ENCODE measurements at places on chromosomes 6 and 20.

DNA sequence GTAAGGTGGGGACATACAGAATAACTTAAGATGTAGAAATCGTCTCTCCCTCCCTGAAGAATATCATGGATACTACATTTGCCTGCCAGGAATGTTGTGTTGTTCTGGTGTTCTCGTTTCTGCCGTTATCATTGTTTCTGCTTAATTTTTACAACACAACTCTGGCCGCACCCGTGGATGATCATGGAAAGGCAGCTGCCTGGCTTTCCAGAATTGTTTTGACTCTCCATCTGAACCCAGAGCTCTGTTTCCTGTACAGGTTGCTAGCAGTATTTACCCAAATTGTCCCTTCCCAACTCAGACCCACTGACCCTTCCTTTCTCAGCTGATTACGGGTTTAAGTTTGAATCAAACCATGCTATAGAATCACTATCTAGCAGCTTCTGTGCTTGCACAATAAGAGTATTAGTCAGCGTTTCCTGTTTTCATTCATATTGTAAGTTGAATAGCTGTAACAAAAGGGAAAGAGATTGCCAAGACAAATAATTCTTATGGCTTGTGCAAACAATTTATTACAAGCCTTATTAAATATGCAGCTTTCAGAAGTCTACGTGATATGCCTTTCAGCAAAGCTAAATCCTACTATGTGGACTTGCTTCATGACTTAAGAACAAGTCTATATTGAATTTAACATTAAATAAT lies 139.0 kb downstream of the MTHFD1L start:
- no peak for DNase-seq

DNA sequence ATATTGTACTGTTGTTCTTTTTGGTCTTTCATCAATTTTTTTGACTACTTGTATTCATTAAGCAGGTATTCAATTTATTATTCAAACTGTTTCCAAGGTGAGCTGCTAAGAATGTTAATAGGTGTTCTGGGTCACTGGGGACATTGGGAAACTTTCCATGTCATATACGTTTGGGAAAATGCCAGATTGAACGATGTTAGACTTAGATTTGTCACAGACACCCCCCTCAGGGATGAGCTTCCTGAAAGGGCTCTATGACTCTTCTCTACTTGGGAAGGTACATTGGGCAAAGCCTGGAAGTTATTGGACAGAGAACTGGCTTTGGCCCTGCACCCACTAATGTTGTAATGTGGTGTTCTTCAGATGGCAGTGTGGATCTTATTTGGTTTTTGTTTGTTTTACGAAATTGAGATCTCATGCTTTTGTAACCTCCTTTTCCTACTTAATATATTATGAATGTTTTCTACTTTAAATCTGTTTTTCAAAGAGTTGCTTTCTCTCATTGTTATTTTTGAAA lies 42.1 kb downstream of the PLCB4 start:
- no peak for DNase-seq

DNA sequence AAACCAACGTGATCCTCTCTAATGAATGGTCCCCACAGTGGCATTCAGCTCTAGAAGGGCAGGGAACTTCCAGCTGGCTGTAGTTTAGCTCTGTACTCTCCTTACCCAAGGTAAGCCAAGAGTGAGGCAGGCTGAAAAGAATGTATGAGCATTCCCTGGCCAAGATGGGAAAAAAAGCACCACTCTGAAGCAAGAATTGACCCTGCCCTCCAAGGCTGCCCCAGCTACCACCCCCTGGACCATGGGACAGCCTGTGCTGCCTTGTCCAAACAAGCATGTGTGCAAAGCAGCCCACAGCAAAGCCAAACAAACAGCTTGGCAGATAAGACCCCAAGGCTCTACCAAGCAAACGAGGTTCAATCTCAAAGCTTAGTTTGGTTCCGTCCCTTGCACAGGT lies 73.9 kb downstream of the GFOD1 start:
- no peak for DNase-seq

DNA sequence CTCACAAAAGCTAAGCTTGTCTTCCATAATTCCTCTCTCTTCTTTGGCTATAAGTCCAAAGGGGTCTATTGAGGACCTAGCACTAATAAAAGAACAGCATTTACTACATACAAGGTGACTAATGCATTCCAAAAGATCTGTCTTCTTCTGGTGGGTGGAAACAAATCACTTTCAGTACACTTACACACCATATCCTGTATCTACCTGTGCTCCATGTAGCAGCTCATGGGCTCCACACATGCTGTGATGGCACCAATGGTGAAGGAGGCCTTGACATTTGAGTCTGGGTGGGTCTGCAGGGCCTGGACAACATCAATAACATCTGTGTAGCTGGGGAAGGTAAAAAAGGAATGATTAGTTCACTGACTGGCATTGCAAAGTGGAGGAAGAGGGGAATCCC lies 42.4 kb upstream of the SLC4A11 start:
- no peak for DNase-seq

DNA sequence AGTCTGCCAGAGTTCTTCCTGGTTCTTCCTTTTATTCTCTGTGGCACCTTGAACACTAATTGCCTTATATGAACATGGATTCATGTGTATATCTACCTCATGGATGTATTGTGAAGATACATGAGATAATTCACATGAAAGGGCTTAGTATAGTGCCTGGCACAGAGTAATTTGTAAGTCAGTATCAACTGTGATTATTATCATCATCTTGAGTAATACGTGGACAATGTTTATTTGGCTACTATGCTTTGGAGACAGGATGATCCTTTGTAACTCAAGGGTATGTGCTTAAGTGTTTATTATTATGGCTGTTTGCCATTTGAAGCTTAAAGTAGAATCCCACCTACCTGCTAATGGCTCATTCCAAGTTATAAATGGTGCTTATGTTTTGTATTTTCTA lies 16.0 kb downstream of the DOP1A start:
- no peak for DNase-seq

- peak; percentile 89 for DNase-seq
These were observed 46.2 kb upstream of the SUPT3H start for GRCh38 chr6:45423824-45424450.

DNA sequence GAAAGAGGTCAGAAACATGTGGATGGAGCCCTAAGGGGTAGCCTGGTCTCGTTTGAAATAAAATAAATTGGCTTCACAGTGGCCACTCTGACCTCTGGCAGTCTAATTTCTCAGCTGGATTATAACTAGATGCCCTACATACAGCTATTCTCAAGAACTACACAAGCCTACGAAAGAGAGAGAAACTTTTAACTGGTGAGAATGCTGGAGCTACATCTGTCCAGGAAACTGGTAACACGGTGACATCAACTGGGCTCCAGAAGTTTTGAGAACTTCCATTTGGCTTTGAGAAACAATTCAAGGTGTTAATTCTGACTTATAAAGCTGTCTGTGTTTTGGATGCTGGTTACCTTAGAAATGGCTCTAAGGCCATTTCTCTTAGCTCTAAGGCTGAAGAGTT lies 187.3 kb upstream of the TENT5A start:
- DNase-seq = no peak

DNA sequence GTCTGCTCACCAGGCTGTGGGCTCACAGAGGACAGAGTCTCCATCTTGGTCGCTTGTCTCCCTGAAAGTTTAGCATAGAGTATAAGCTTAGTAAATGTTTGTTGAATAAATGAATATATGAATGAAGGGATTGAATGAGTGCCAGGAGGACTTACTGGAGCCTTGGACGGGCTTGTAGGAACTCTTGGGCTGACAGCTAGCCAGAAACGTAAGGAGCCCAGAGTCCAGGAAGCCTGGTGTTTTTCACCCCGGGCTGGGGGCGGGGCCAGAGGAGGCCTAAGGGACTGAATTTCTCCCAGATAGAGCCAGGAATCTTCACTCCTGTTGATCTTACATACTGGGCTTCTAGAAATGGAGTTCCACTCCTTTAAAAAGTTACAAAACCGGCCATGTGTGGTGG lies 68.5 kb upstream of the SRSF6 start:
- no peak for DNase-seq

GRCh38 chr6:43181621-43181941 lies 415 bp upstream of the CUL9 start:
- DNase-seq = no peak

GRCh38 chr20:17605131-17605660 lies 35.3 kb downstream of the DSTN start:
- DNase-seq = no peak

DNA sequence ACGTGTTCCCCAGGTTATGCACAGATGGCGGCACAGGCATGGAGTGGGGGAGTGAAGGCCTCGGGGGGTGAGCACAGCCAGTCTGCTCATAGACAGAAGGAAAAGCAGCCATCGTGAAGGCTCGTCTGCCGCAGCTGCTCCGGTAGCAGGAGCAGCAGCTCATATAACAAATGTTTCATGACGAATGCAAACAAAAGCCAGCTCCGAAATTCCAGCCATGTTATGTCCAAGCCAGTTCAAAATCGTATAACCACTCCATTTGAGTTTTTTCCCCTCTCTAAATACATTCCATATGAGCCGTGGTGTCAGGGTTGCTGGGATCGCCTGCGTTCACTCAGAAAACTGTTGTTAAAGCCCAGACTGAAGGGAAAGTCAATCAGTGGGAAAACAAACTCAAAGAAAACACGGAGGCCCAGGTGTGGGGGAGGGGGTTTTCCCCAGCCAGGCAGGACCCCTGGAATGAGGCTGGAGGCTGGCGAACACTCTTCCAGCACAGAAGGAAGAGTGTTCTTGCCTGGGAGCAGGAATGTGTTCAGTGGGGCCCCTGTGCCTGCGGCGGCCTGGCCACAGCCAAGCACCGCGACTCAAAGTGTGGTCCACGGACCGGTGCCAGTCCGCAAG lies 280.4 kb upstream of the TAB2 start:
- no peak for DNase-seq

- no peak for DNase-seq
These were observed 14.8 kb downstream of the DDX43 start for GRCh38 chr6:73409395-73409794.

DNA sequence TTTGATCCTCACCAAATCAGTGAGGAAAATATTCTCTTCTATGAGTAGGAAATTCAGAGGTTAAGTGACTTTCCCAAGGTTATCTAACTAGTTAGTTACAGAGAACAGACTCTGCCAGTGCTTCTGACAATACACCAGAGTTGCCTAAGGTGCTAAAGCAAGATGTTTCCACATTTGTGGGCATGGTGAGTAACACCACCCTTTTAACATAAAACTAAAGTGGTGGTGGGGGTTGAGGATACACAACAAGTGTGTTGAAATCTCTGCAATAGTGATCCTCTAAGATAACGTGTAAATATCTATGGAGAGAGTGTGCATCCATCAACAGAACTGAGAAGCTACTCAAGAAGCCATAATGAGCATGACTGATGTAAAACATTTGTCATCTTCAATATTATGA lies 11.7 kb downstream of the VNN2 start:
- DNase-seq = no peak

DNA sequence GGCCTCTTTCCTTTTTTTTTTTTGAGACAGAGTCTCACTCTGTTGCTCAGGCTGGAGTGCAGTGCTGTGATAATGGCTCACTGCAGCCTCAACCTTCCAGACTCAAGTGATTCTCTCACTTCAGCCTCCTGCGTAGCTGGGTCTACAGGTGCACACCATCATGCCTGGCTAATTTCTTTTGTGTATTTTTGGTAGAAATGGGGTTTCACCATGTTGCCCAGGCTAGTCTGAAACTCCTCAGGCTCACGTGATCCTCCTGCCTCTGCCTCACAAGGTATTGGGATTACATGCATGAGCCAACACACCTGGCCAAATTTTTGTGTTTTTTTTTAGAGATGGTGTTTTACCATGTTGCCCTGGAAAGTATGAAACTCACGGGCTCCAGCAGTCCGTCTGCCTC lies 29.3 kb downstream of the SRC start:
- DNase-seq = peak; percentile 8
